MG63 (cell line): ENCODE measurements at places on chromosomes 12 and 14. TPM values are rescaled to one million over a fixed set of nuclear protein-coding genes. Genes with fewer than 3 reads are reported as not detected.

- DNase-seq = no peak
Measured at GRCh38 chr14:100617410-100618317, 30.4 kb upstream of the BEGAIN start.

DNA sequence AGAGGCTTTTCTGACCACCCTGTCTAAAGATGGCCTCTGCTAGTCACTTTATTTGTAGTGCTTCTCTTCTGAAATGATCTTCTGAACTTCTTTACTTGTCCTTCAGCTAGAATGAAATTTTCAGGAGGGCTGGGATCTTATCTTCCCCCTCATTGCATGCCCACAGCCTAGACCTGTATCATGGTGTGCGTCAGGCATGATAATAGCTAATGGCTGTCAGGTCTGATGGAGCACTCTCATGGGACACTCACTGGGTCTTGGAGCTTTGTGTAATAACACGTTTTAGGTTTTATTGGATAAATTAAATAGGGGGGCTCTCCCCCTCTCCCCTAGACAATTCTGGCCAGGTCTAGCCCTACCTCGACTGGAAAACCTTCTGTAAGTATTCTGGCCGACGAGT is 97.1 kb upstream of the NRXN3 start:
- no peak for DNase-seq

Gene CYP46A1
- not detected in 2 replicates for total RNA-seq

- no peak for DNase-seq
Measured at GRCh38 chr12:227923-228845, 14.2 kb upstream of the SLC6A12 start.

DNA sequence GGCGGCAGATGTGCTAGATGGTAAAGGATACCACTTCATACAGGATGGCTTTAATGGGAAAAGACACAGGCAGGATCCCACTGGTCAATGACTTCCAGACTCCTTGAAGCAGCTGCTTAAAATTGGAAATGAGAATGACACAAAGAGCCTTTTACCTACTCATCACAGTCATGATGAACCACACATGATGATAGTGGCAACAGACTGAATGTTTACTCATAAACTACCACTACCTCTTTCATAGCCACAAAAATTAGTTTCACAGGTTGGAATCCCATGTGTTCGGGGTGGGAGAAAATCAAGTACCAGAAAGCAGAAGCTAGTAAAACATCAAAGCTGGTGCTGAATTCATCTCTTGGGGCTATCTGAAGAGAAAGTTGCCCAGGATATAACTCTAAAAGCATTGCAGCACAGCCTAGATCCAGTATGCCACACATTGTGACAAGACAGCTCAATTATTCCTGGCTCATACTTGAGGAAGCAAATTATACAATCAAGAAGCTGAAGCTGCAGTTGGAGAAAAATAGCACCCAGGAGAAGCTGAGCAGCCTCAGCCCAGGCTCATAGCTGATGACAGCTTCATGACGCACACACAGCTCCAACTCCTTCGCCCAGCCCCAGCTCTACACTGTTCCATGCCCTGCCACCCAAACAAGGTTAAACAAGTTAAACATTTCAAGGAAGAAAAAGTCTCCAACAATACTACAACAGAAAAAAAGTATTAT is 29.0 kb upstream of the C12orf50 start:
- DNase-seq = no peak

- DNase-seq = no peak
Measured at GRCh38 chr14:61502459-61503093, 181.2 kb downstream of the PRKCH start.

DNA sequence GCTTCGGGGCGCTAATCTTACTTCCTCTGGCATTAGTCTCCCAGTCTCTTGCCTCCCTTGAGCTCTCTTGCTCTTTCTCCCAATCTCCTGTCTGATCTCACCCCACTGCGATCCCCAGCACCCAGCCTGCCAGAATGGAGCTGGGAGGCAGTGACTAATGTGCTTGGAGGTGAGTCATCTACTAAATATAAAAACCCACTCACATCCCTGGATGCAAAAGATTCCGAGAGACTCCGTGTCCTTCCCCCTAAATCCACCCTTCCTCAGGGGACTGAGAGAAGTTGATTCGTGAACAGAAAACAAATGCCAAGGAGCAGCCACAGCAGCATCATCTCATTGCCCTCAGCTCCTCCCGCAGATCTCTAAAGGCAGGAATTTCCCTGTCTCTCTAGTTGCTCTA is 45.7 kb upstream of the KCNA5 start:
- DNase-seq = peak; percentile 94

- DNase-seq = peak; percentile 7
Measured at GRCh38 chr14:59918824-59919569, 947 bp upstream of the LRRC9 start.

DNA sequence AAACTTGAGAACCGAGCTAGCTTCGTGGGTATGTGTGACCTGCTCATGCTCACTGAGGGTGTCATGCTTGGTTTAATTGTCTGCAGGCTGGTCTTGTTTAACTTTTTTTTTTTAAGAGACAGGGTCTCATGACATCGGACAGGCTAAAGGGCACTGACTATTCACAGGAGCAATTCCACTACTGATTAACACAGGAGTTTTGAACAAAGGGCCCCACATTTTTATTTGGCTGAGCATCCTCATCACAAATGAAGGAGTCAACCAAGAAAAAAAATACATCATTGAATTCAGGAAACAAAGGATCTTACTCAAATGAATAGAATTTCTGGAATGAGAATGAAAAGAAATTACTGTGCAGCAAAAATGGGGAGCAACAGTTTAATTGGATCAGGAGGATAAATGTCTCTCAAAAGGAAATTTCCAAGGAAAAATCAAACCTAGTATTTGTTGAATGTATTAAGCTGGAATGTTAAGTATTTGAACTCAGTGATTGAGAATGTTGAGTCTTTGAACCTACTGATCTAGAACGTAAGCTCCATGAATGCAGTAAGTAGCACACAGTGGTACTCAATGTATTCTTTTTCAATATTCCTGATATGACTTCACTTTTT is 20.8 kb upstream of the PYROXD1 start:
- no peak for DNase-seq

Gene CPNE6
- not detected in 2 replicates for total RNA-seq

DNA sequence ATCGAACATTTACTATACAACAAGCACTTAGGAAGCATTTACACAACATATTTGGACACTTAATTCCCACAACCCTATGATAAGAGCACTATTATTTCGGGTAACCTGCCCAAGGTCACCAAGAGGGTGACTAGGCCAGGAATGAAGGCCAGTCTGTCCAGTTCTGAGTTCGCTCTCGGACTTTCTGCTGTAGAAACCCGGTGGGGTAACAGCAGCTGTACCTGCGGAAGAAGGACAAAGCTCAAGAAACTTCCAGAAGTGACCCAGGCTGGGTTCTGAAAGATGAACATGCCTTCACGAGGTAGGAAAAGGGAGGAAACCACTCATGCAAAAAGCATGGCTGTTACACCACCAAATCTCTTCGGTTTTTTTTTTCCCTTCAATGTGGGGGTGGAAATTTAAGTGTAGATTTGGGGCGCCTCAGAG is 10.8 kb downstream of the PLA2G1B start:
- DNase-seq = no peak

DNA sequence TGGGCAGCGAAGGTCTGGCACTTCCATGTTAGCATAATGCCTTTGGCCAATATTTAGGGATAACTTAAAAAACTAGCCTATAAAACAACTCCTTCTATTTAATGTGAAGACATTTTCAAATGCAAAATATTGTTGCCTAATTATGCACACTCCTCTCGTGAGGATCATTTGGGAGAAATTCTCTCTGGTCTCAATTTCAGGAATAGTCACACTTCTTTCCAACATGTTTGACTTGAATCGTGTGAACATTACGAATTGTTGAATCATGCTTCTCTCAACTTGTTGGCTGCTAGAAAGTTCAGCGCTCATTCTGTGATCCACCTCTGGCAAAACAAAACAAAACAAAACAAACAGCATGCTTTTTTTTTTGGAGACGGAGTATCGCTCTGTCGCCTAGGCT is 313.2 kb downstream of the SEC23A start:
- DNase-seq = no peak

GRCh38 chr12:124829008-124829707 is 34.5 kb downstream of the SCARB1 start:
- peak; percentile 69 for DNase-seq

Gene MANSC4
- total RNA-seq = not detected in 2 replicates

Gene CLEC4D
- total RNA-seq = not detected in 2 replicates

DNA sequence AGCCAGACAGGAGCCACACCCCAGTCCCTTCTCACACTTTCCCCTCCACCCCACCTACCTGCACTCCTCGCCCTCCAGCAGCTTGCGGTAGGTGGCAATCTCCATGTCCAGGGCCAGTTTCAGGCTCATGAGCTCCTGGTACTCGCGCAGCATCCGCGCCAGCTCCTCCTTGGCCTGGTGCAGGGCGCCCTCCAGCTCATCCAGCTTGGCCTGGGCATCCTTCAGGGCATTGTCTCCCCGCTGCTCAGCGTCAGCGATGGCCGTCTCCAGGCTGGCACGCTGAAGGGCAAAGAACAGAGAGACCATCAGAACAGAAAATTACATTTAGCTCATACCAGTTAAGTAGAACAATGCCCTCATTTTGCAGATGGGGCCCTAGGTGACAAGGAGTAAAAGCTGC is 5.5 kb downstream of the KRT74 start:
- DNase-seq = no peak

Gene TMEM52B
- total RNA-seq = not detected in 2 replicates

Gene FAM90A1
- total RNA-seq = 0.07 and 0.43 TPM in 2 replicates

GRCh38 chr12:71999795-72000194 is 61.1 kb downstream of the TPH2 start:
- DNase-seq = no peak

GRCh38 chr12:111309584-111309983 is 59.3 kb downstream of the PHETA1 start:
- DNase-seq = no peak

GRCh38 chr14:101796479-101796878 is 35.0 kb downstream of the PPP2R5C start:
- no peak for DNase-seq

Gene SOAT2
- total RNA-seq = not detected in 2 replicates

DNA sequence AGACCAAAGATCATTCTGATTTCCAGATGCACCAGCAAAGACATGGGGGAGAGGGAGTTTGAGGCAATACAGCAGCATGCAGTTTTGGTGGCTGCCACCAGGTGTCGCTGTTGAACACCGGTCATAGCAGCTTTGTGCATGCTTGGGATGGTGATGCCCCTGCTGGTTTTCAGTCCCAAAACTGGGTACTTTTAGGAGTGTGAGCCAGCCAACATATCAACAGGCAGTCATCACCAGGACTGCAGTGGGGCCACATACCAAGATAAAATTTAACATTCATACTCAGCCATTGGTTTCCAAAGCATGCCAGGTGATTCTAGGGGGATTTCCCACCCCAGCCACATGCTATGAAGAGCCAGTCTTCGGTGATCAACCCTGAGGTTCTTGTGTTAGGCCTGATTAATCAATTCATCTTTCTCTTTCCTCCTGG is 64.2 kb downstream of the PHETA1 start:
- DNase-seq = peak; percentile 21

Gene KRT6A
- not detected in 2 replicates for total RNA-seq

Gene SEC23A
- 86.8 and 125 TPM in 2 replicates for total RNA-seq

Gene LGALS3
- total RNA-seq = 90.5 and 117 TPM in 2 replicates

DNA sequence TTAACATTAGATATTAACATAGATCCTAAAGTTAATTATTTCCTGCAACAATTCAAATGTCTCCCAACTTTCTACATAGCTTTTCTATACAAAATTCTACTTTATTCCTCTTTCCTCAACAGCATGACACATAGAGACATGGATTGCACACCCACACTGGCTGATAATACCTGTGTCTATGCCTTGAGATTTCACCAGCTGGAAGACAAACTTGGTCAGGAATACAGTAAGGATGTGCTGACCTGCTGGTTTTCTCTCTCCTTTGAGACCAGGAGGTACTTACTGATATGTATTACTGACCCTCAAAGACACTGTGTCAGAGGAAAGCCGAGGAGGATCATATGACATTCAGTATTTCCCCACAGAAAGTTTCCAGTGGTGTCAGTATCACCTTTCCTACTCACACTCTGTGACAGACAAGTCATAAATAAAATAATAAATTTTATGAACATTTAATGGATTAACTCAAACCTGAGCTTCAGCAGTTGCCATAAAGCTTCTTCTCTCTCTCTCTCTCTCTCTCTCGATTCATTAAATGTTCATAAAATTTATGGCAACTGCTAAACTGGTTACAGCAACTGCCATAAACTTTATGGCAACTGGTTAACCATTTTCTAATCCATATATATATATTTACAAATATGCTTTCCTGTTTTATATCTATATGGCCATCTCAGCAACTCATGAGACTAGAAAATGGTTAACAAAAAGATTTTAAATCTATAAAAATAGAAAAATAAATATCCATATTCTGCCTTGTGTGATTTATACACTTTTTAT is 22.7 kb downstream of the EIF2S3B start:
- no peak for DNase-seq

- peak; percentile 83 for DNase-seq
Measured at GRCh38 chr14:88824314-88825077, at the start of gene TTC8. TTC8 (plus strand) TSS chr14:88824651; CDS start chr14:88824708, 57 bp downstream.

Gene ETV6
- 2.3 and 3.0 TPM in 2 replicates for total RNA-seq

GRCh38 chr12:64813723-64814122 is 10.7 kb upstream of the TBC1D30 start:
- no peak for DNase-seq

DNA sequence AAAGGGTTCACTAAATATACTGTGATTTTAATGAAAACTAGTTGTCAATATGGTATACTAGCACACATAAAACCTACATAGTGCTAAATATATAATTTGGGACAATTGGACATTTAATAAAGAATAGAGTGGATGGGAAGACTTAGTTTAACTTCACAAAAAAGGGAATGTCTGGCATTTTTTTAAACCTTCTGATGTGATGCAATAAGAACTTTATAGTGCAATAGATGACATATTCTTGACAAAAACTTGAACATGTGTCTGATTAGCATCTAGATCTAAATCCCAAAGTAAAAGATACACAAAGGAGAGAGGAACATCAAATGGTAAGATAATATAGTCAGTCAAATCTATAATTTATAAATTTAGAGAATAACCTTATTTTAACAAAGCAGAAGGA is 488.3 kb upstream of the SYT1 start:
- no peak for DNase-seq

DNA sequence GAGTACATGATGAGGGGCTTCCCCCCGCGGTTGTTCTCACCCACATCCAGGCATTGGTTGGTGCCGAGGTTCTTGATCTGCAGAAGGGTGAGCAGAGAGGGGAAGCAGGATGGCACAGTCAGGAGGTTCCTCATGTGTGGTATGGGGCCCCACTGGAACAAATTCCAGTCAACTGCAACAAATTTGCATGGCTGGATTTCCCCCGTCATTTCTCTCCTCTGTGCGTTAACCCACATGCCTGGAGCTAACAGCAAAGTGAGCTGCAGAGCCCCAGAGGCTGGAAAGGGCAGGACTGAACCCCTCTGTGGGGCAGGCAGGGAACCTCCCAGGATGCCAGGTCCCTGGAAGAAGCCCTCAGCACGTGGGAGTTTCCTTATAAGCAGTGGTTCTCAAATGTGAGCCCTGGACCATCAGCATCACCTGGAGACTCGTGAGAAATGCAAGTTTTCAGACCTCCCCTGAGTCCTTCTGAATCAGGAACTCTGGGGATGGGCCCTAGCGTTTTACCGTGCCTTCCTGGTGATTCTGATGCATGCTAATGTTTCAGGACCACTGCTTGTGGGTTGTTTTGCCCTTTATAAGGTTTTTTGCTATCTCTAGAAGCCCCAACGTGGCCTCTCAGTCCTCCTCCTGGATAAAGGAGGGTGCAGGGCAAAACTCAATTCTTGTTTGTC is 11.0 kb upstream of the CELA1 start:
- no peak for DNase-seq

Gene GON7
- total RNA-seq = 3.8 and 6.0 TPM in 2 replicates
